NCI-H460 (cell line): ENCODE measurements at places on chromosomes 16 and 17. TPM values are rescaled to one million over a fixed set of nuclear protein-coding genes. Genes with fewer than 3 reads are reported as not detected.
A peak's percentile ranks its signal among the peaks of the same experiment; 100 is the strongest.

HOXB1 gene
- total RNA-seq, result not detected in 2 replicates

CCL7 gene
- not detected in 2 replicates for total RNA-seq

DVL2 gene
- total RNA-seq, result 49.5 and 54.9 TPM in 2 replicates

MMP15 gene
- total RNA-seq, result 4.0 and 4.8 TPM in 2 replicates

MFAP4 gene
- not detected in 2 replicates for total RNA-seq

TNP2 gene
- not detected in 2 replicates for total RNA-seq

BAIAP3 gene
- 0.29 and 0.89 TPM in 2 replicates for total RNA-seq

CSH2 gene
- not detected in 2 replicates for total RNA-seq

SEC14L5 gene
- total RNA-seq, result 0.02 and 0.12 TPM in 2 replicates

KRTAP3-2 gene
- total RNA-seq, result not detected in 2 replicates

TLCD1 gene
- total RNA-seq, result 27.9 and 32.4 TPM in 2 replicates

CTRB1 gene
- not detected in 2 replicates for total RNA-seq

RAMP2 gene
- total RNA-seq, result 0.63 and 0.74 TPM in 2 replicates

ZSCAN10 gene
- 0.05 and 0.38 TPM in 2 replicates for total RNA-seq

UMOD gene
- total RNA-seq, result not detected in 2 replicates

CD300E gene
- total RNA-seq, result not detected in 2 replicates

GRCh38 chr16:71929048-71929447 is 33.7 kb downstream of the IST1 start:
- DNase-seq, result no peak

- DNase-seq, result no peak
These were observed 15.3 kb downstream of the NLK start for GRCh38 chr17:28057731-28058246.

- no peak for DNase-seq
These were observed 12.0 kb downstream of the VAC14 start for GRCh38 chr16:70788668-70789594.

GRCh38 chr17:69609473-69610305 is 195.2 kb downstream of the MAP2K6 start:
- peak; percentile 26 for DNase-seq

GRCh38 chr17:63827801-63828221 is 348 bp upstream of the FTSJ3 start:
- no peak for DNase-seq

- DNase-seq, result no peak
These were observed 619.1 kb upstream of the SOX9 start for GRCh38 chr17:71501711-71502110.

GRCh38 chr17:5121186-5121841 is 5.5 kb downstream of the USP6 start:
- DNase-seq, result no peak

- no peak for DNase-seq
These were observed 14.5 kb upstream of the RPL13 start for GRCh38 chr16:89545831-89546574.

DNA sequence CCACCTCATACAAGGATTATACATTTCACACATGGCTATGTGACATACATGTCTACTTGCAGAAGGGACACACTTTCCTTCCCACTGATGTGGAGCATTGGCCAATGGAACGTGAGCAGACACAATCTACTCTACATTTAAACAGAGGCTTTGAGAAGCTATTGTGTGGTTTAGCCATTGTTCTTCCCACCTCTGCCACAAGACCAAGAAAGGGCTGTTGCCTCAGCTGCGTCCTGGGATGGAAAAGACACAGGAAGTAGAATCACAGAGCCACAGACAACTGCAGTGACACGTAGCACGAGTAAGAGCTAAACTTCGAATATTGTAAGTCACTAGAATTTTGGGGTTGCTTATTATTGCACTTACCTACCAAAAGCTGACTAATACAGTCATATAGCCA is 33.3 kb downstream of the PRKCB start:
- DNase-seq, result no peak

GRCh38 chr16:73418051-73418450 is 370.1 kb upstream of the ZFHX3 start:
- peak; percentile 55 for DNase-seq

GRCh38 chr16:67212766-67213165 is 13.8 kb downstream of the ELMO3 start:
- DNase-seq, result no peak

GRCh38 chr16:57527610-57528360 is 8.6 kb downstream of the CCDC102A start:
- no peak for DNase-seq

- no peak for DNase-seq
These were observed 94.8 kb downstream of the RTN4RL1 start for GRCh38 chr17:1930337-1930645.

- no peak for DNase-seq
These were observed 15.2 kb downstream of the GAN start for GRCh38 chr16:81329947-81330346.

DNA sequence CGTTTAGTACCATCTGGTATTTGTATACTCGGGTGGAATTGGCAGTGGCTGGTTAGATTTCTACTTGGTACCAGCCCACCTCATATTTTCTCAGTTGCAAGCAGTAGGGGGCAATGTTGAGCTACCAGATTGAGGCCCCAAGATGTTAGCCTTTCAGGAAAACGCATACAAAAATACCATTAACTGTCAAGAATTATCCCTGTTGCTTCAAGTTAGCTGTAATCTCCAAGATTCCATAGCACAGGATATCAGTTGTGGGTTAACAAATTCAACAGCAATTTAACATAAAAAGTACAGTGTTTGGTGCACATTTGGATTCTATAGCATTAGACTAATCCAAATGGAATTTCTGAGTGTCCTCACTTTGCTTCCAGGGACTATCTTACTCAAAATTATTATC is 188.2 kb downstream of the FTO start:
- DNase-seq, result peak; percentile 67

DNA sequence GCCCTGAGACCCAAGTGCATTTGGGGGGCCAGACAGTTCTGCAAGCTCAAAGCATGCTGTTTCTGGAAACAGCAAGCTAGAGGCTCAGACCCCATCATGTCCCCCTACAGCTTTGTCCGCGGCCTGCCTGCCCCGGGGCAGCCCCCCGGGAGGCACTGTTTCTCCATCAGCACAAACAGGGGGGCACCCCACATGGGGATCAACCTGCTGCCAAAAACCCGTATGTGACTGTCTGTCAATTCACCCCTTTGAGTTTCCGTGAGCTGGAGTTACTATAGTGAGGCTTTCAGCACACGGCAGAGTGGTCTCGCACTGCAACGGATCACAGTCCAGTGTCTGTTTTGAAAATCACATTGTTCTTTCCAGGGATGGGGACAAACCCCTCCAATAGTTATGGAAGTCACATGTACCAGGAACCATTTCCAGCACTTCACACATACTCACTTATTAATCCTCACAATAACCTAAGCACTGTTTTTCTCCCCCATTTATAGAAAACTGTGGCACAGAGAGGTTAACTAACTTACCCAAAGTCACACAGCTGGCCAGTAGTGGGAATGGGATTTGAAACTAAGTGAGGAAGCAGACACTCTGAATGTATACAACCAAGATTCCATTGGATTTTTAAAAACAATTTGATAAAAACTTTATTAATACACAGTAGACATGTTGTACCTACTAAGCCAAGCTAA is 269.0 kb downstream of the C16orf95 start:
- DNase-seq, result no peak

DNA sequence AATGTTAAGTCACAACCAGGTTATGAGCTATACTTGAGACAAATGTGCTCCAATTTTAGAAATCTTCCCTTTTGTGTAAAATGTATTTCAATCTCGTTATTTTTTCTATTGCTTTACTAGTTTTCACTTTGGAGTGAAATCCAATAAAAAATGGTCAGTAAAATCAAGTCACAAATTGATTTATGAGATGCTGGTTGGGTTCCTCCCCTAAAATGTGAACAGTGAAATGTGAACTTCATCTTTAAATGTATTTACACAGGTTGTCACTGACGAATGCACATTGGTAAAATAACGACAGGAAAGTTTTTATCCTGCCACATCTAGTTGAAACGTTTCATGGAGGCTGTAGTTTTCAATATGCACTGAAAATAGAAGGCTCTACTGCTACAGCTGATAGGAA is 55.5 kb downstream of the COX10 start:
- no peak for DNase-seq

DNA sequence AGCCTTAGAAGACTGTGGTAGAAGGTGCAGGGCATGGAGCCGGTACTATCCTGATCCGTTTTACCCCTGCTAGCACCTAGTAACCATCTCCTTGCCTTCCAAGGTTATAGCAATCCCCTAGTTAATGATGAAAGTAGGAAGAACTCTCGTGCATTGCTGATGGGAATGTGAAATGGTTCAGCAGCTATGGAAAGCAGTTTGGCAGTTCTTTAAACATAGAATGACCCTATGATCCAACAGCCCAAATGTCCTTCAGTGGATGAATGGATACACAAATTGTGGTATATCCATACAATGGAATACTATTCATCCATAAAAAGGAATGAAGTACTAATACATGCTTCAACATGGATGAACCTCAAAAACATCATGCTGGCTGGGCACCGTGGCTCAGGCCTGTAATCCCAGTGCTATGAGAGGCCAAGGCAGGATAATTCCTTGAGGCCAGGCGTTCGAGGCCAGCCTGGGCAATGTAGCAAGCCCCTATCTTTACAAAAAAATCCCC is 6.2 kb upstream of the SRCIN1 start:
- DNase-seq, result no peak

GRCh38 chr16:57406881-57407280 is 2.3 kb downstream of the CCL17 start:
- no peak for DNase-seq

- no peak for DNase-seq
These were observed 23.7 kb downstream of the MAP3K3 start for GRCh38 chr17:63645775-63646487.

- no peak for DNase-seq
These were observed 2.0 kb downstream of the HOXB8 start for GRCh38 chr17:48612854-48613691.

GRCh38 chr17:42112552-42113176 is at the start of gene DHX58:
Gene DHX58, minus strand, starts transcription at chr17:42112714. Its CDS starts 822 bp downstream, at chr17:42111892.
- DNase-seq, result peak; percentile 61

DNA sequence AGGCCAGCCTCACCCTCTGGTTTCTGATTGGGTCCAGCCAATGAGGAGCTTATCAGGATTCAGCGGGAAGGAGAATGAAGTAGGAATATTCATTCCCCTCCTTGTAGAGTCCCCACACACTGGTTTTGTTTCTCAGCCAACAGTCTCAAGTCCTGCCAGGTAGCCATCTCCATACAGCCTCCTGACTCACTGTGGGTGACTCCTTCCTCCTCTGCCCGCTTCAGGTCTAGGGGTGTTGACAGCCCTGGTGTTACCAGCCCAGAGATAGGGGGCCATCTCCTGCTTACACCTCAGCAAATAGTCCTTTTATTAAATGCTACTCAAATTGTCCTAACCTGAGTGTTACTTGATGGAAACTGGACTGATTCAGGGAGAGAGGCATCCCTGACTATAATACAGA is 4.0 kb upstream of the MFAP4 start:
- no peak for DNase-seq

- DNase-seq, result no peak
These were observed 14.3 kb upstream of the PRKAR1A start for GRCh38 chr17:68497885-68498319.

DNA sequence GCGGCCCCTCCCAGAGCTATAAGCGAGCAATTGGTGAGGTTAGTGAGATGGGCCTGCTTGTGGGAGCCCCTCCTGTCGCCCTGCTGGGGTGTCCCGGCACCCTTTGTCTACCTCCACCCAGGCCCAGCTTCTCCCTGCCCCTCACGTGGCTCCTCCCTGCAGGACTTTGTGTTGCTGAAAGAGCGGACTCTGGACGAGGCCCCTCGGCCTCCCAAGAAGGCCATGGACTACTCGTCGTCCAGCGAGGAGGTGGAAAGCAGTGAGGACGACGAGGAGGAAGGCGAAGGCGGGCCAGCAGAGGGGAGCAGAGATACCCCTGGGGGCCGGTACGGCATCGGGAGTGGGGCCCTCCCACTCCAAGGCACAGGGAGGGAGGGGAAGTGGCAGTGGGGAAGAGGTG is 6.1 kb upstream of the C17orf107 start:
- DNase-seq, result no peak

GRCh38 chr16:50881331-50881830 is 139.5 kb downstream of the CYLD start:
- DNase-seq, result no peak

- no peak for DNase-seq
These were observed 3.9 kb downstream of the TSPOAP1 start for GRCh38 chr17:58324409-58325288.

GRCh38 chr16:27724482-27725235 is 174.7 kb downstream of the KATNIP start:
- DNase-seq, result no peak

- peak; percentile 22 for DNase-seq
These were observed 14.8 kb downstream of the HDAC5 start for GRCh38 chr17:44108440-44109311.

DNA sequence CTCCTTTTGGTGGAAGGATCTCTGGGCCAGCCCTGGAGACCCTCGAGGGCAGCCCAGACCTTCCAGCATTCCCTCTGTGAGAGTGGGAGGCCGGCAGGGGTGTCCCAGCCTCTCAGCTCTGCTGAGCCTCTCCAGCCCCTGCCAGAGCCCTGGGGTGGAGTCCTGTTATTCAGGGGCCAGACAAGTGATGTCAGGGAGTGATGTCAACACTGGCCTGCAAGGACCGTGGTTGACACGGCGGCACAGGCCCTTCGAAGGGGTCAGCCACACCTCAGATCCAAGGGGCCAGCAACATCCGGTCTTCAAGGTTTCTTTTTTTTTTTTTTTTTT is 231.2 kb downstream of the KATNIP start:
- DNase-seq, result no peak

- no peak for DNase-seq
These were observed 2.3 kb upstream of the IRX3 start for GRCh38 chr16:54288835-54289241.

- DNase-seq, result no peak
These were observed 45.5 kb downstream of the ZCCHC14 start for GRCh38 chr16:87447323-87447722.

- no peak for DNase-seq
These were observed 1.5 kb upstream of the SYT17 start for GRCh38 chr16:19166500-19166899.

GRCh38 chr16:23821875-23822688 is 13.7 kb upstream of the PRKCB start:
- DNase-seq, result no peak

GRCh38 chr16:23557779-23558702 is 514 bp downstream of the UBFD1 start:
- DNase-seq, result no peak

DNA sequence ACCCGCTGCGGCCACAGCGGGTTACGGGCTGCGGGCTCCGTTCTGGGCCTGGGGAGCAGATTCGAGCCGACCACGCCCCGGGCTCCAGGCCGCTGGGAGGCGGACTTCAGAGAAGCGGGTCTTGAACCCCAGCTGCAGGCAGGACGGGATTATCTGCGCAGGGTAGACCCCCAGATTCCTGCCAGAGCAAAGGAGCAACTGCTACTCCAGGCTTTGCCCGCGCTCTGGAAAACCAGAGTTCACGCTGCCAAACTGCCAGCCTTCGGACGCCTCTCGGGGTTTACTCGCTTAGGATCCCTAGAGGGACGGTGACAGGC is 301 bp upstream of the ULK2 start:
- no peak for DNase-seq

- DNase-seq, result no peak
These were observed 4.7 kb upstream of the TEKT3 start for GRCh38 chr17:15346066-15346595.

- DNase-seq, result no peak
These were observed 1.2 kb downstream of the ASGR1 start for GRCh38 chr17:7177954-7178477.
